ENCODE measurements at places on chromosomes 5 and 9.

DNA sequence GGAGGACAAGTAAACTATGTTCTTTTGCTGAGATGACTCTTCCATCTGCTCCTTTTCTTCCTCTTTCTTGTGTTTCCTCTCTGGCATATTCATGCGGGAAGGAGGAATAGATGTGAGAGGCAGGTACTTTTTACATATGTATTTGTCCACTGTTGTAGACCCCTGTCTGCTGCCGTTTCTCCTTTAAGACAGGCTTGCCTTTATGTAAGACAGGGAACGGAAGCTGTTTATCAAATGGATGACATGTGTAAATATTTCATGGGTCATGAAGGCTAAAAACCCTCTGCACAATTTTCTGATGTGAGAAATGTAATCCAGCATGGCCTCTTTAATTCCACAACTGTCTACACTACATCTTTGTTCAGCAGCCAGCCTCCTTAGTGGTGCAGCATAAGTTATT, 1525.5 kb upstream of the NUDT12 start:
- H3K27ac ChIP-seq = no peak overlapping the region
- no peak for DNase-seq
- H3K4me1 ChIP-seq = no peaks in the 10 kb centered on the region
- H3K36me3 ChIP-seq = no peaks in the 10 kb centered on the region

DNA sequence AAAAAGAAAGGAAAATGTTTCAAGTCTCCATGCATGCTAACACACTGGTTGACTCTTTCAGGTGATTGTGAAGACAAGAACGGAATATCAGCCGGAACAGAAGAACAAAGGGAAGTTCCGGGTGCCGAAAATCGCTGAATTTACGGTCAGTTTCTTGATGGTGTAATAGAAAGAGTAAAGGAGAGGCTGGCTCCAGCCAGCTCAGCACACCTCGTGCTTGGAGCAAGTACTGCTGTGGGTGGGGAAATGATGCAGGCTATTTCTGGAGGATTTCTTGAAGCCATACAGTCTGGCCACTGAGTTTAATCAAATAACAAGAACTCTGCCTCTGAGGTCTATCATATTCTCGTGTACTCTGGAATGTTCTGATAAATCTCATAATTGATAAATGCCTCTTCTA, 18.7 kb downstream of the NSG2 start:
- no peak overlapping the region for H3K27ac ChIP-seq
- DNase-seq = no peak
- H3K36me3 ChIP-seq = no peaks in the 10 kb centered on the region
- H3K4me3 ChIP-seq = no peak overlapping the region

GRCh38 chr5:114500756-114501155, 138.9 kb downstream of the KCNN2 start:
- no peak overlapping the region for H3K27ac ChIP-seq
- H3K36me3 ChIP-seq = no peaks in the 10 kb centered on the region
- no peaks in the 10 kb centered on the region for H3K4me1 ChIP-seq
- no peak for DNase-seq
- no peaks in the 10 kb centered on the region for H3K27me3 ChIP-seq
- H3K4me3 ChIP-seq = no peak overlapping the region

- no peak overlapping the region for H3K27ac ChIP-seq
- H3K4me3 ChIP-seq = no peak overlapping the region
- no peaks in the 10 kb centered on the region for H3K27me3 ChIP-seq
- no peaks in the 10 kb centered on the region for H3K36me3 ChIP-seq
These were observed 21.5 kb upstream of the WDR38 start for GRCh38 chr9:124831642-124832364.

DNA sequence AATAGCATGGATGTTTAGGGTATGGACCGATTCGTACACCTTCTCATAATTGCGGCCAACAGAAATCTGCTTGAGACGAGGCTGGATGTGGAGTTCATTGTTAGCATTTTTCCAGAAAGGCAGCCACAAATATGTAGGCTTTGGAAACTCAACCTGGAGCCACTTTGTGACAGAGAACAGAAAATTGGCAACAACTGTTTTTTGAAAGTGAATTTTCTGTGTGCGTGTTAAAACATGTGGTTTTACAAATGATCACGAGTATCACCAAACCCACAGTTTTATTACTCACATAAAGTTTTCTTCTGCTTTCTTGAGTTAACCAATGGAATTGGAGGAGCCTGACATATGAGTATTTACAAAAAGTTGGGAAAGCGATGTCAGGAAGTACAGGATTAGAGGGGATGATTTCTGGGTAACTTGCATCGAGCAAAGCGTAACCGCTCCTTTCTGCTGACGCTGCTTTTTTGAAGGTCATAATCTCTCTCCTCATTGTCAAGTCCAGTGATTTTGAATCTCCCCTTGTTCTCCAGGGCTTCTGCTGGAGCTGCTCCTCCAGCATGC, 138.5 kb upstream of the TAF11L2 start:
- H3K27me3 ChIP-seq = no peaks in the 10 kb centered on the region
- H3K36me3 ChIP-seq = no peaks in the 10 kb centered on the region
- no peaks in the 10 kb centered on the region for H3K4me1 ChIP-seq
- H3K27ac ChIP-seq = no peak overlapping the region

DNA sequence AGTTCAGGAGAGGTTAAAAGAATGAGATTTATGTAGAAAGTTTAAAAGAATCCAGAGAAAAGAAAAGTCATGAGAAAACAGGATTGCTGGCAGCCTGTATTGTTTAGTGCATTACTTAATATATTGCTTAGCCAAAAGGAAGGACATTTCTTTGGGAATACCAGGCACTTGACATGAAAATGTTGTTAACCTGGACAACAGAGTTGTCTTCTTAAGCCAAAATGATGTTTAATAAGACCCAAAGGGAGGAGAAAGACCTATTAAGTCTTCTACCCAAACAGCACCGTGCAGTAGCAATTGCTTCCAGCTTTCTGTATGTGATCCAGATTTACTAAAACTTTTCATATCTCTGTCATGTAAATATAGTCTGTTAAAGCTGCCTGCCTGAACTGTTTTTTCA, 74.0 kb upstream of the PRLR start:
- H3K4me3 ChIP-seq = no peak overlapping the region
- H3K27me3 ChIP-seq = no peaks in the 10 kb centered on the region
- no peak overlapping the region for H3K27ac ChIP-seq
- no peaks in the 10 kb centered on the region for H3K36me3 ChIP-seq

DNA sequence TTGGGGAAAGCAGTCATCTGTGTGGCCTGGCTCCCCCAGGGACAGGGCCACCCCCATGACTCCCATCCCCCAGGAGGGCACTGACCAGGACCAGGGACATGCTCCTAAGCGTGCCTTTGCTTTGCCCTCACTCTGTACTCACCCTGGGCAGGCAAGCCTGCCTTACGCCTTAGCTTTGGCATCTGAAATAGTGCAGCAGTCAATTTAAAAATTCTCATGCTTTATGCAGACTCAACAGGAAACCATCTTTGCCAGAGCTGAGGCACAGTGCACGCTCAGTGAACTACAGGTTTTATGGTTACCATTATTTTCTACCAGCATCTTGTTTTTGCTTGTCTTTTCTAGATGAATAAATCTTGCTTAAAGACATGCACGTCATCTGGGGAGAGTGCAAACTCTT, 323.5 kb downstream of the IRX2 start:
- H3K4me3 ChIP-seq = no peak overlapping the region
- no peak for DNase-seq
- no peaks in the 10 kb centered on the region for H3K36me3 ChIP-seq
- H3K27ac ChIP-seq = no peak overlapping the region
- no peaks in the 10 kb centered on the region for H3K4me1 ChIP-seq

GRCh38 chr9:131387394-131387793, 6.5 kb upstream of the PRRC2B start:
- H3K4me3 ChIP-seq = no peak overlapping the region
- DNase-seq = no peak
- peaks cover 14% of the 10 kb centered on the region for H3K4me1 ChIP-seq
- H3K27me3 ChIP-seq = no peaks in the 10 kb centered on the region
- no peak overlapping the region for H3K27ac ChIP-seq

DNA sequence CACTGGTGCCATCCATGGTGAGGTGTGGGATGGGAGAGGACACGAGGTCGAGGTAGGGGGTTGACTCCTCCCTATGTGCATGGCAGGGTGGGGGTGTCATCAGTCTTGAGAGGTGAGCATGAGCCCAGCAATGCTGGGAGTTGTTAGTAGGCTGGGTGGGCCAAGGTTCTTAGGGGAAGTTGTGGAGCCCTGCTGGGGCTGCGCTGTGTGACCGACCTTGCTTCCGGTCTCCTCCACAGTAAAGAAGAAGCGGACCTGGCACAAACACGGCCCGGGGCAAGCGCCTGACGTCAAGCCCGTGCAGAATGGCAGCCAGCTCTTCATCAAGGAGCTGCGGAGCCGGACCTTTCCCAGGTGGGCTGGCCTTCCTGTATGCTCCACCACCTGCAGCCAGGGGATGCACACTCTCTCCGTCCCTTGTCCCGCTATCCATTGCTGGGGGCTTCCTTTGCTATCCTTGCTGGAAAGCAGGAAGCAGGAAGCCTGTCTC, 59.8 kb downstream of the PHF2 start:
- no peak overlapping the region for H3K4me3 ChIP-seq
- no peak for DNase-seq
- no peaks in the 10 kb centered on the region for H3K4me1 ChIP-seq
- H3K27me3 ChIP-seq = no peaks in the 10 kb centered on the region

- no peaks in the 10 kb centered on the region for H3K36me3 ChIP-seq
- H3K27ac ChIP-seq = no peak overlapping the region
- no peak for DNase-seq
- H3K4me1 ChIP-seq = no peaks in the 10 kb centered on the region
These were observed 430.7 kb downstream of the BRINP1 start for GRCh38 chr9:118938581-118938980.
